ENCODE measurements at places on chromosomes 13 and 19. TPM values are rescaled to one million over a fixed set of nuclear protein-coding genes. Genes with fewer than 3 reads are reported as not detected.

SLC6A16 gene
- total RNA-seq = 2.6 TPM

ZNF700 gene
- 23.2 TPM for total RNA-seq

NXNL1 gene
- not detected for total RNA-seq

BRSK1 gene
- total RNA-seq = 2.7 TPM

ACP4 gene
- total RNA-seq = not detected

GRCh38 chr19:12843999-12844732 lies 5.9 kb downstream of the MAST1 start:
- DNase-seq = no peak

DNA sequence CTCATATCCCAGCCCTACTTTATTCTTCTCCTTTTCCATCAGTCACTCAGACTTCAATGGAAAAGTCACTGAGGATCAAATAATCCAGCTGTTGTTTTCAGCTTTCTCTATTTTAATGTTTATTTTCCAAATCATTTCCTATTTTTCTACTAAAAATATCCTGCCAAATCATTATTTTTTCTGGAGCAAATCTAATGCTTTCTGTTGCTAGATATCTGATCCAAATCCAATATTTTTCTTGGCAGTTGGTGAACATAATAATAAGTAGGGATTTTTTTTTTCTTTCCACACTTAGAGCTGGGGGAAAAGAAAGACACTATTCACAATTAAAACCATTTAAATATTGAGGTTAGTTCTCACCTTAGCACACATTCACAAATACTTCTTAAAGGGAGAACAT lies 656.1 kb downstream of the DACH1 start:
- DNase-seq = no peak

DNA sequence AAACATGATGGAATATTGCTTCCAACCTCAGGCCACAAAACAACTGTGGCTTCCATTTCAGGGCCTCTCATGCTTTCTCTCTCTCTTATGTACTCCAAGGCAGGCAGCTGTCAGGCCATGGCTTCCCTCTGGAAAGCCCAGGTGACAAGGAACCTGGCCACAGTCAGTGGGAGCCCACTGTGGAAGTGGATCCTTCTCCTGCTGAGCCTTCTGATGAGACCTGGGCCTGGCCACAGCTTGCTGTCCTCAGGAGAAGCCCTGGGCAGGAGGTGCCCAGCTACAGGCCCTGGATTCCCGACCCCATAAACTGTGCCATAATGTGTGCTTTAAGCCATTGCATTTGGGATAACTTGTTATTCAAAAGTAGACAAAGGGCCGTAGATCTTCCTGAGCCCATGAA lies 71.2 kb downstream of the SPACA7 start:
- DNase-seq = peak; percentile 53

GRCh38 chr13:46553886-46554858 lies 1.2 kb downstream of the LRCH1 start:
- DNase-seq = peak; percentile 93

GRCh38 chr13:42539670-42540069 lies 34.3 kb upstream of the TNFSF11 start:
- DNase-seq = no peak

DNA sequence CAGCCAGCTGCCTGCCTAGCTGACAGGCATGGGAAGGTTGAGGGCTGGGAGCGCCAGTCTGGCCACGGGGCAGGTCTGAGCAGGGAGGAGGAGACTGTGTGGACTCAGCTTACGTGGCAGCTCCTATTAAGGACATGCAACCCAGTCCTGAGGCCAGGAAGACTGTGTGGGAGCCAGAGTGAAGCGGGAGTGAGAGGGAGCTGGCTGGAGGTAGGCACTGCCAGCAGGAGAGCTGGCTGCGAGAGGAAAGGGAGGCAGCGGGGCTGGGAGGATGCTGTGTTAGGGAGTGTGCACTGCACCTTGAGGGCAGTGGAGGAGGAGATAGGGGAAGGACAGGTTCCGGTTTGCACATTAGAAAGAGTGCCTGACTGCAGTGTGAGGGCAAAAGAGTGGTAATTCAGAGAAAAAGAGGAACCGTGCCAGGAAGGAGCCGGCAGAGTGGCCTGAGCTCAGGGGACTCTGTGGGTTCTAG lies 99.2 kb downstream of the SLC7A1 start:
- peak; percentile 82 for DNase-seq

- no peak for DNase-seq
Measured at GRCh38 chr13:33178209-33178840, 107.2 kb downstream of the STARD13 start.

- DNase-seq = no peak
Measured at GRCh38 chr13:40983725-40984667, 35.1 kb downstream of the ELF1 start.

DNA sequence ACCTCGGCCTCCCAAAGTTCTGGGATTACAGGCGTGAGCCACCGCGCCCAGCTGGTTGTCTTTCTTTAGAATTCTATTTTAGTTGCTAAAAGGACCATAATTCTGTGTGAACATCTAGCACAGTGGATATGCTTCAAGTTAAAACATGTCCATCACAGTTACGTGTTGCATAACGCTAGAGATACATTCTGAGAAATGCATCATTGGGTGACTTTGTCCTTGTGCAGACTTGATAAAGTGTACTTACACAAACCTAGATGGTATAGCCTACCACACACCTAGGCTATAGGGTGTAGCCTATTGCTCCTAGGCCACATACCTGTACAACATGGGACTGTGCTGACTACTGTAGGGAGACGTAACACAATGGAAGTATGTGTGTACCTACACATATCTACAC lies 35.4 kb downstream of the DOCK9 start:
- DNase-seq = peak; percentile 9
